Effector memory CD8-positive, alpha-beta T cell (primary cell): ENCODE measurements at places on chromosomes 6 and 20.
A peak's percentile ranks its signal among the peaks of the same experiment; 100 is the strongest.

GRCh38 chr6:29589423-29590048 lies 4.6 kb downstream of the OR2H2 start:
- no peak overlapping the region for H3K27ac ChIP-seq
- no peaks in the 10 kb centered on the region for H3K4me1 ChIP-seq
- no peak overlapping the region for H3K4me3 ChIP-seq
- peak; percentile 66 for DNase-seq
- H3K27me3 ChIP-seq: peaks cover 75% of the 10 kb centered on the region

DNA sequence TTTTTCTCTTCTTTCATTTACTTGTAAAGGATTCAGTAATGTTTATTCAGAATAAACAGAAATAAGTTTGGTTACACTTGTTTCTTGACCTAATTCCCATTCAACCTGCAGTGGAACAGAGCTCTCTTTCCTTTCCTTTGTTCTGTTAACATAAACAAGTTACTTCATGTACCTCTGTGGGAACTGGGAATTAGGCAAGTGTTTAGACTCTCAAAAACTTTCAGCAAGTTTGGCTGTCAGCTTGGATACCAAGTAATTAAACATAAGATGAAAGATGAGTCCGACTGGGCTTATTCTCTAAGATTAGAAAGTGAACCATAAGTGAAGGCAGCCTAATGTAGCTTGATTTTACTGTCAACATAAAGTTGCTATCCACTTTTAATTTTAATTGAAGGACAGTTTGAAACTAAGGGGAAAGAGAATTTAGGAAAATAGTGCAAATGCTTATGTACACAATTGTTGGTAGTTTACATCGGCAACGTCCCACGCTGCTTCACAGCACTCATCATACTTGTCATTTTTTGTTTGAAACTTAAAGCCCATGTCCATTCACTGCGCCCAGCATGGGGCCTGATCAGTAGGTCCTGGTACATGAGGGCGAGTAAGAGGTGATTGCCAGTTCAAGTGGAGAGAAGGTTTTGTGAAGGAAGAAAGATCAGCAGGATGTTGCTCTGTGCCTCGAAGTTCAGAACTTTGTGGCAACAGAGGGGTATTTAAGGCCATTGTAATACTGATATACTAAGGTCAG lies 113.0 kb downstream of the PLEKHG1 start:
- DNase-seq: no peak
- no peak overlapping the region for H3K4me3 ChIP-seq
- H3K27ac ChIP-seq: no peak overlapping the region
- no peaks in the 10 kb centered on the region for H3K36me3 ChIP-seq
- no peaks in the 10 kb centered on the region for H3K4me1 ChIP-seq

DNA sequence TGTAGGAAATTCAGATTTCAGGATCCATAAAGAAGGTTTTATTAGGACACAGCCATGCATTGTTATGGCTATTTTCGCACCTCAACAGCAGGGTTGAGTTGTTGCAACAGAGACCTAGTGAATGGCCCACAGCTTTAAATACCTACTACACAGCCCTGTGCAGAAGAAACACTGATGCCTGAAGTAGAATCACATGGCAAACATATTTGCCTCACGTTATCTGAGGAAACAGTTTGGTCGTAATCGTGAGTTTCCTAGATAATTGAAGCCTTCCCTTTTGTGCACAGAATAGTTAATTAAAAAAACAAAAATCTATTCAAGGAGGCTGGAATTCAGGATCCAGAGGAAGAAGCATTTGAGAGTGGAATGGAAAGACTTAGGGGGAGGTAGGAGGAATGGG lies 55.1 kb downstream of the GCNT2 start:
- DNase-seq: no peak
- H3K36me3 ChIP-seq: no peaks in the 10 kb centered on the region
- H3K27me3 ChIP-seq: no peaks in the 10 kb centered on the region
- no peak overlapping the region for H3K4me3 ChIP-seq
- H3K4me1 ChIP-seq: no peaks in the 10 kb centered on the region

GRCh38 chr6:30990422-30991086 lies 7.0 kb downstream of the MUC21 start:
- no peaks in the 10 kb centered on the region for H3K36me3 ChIP-seq
- peak overlapping the region; percentile 79 for H3K27ac ChIP-seq
- no peak for DNase-seq
- peaks cover 2% of the 10 kb centered on the region for H3K27me3 ChIP-seq
- H3K4me1 ChIP-seq: peaks cover 12% of the 10 kb centered on the region
- H3K4me3 ChIP-seq: peak overlapping the region; percentile 65

GRCh38 chr20:19322061-19322985 lies 109.9 kb downstream of the SLC24A3 start:
- H3K27me3 ChIP-seq: no peaks in the 10 kb centered on the region
- H3K27ac ChIP-seq: no peak overlapping the region

DNA sequence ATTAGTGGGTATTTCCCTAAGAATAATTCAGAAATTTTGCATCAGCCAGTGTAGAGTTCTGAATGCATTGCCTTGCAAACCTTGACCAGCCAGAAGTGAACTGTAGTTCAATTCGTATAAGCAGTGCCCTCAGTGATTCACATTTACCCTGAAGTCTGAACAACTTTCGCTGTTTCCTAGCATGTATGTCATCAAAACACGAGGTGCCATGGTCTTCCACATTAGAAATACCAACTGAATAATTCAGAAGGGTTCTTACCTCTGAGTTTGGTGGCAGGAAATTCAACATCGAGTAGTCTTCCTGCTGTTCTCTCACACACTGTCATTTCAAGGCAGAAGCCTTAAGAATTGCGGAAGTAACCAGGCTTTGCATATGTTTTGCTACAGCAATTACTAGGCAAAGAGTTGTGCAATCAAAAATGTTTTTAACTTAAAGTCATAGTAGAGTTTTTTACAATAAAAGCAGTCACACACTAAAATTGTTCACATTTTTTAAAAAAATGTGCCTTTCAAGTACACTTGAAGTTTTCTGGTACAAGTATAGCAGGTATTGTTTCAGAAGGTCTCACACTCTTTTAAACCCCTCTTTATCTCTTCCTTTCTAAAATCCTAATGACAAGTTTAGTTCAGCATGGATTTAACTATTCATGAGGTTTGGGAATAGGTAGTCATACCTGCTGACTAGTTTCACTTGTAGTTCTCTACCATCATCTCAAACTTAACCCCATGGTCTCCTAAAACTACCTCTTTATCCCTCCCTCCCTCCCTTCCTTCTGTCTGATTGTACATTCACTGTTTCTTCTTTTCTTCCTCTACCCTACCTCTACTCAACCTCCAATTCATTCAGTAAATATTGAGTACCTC lies 118.3 kb downstream of the STXBP5 start:
- DNase-seq: peak; percentile 6
- peaks cover 11% of the 10 kb centered on the region for H3K4me1 ChIP-seq
- H3K27ac ChIP-seq: peak overlapping the region; percentile 88

DNA sequence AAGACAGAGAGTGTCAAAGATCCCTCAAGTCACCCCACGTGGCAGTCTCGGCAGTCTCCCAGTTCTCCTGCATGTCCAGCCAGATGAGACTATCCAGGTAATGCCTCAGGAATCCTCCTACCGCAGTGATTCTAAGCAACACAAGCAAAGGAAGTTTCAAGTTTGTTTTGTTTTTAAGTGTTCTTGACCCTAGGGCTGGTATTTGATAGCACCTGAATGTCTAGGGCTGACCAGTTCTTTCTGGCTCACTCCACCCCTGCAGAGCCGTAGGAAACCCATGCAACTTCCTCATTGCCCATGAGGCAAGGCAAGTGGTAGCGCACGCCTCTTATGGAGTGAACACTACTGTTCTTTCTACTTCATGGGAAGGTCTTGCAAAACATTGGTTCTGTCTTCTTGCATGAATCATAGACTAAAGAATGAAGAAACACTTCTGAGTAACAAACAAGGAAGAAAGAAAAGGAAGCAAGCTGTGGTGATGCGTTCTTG lies 24.8 kb upstream of the FOXQ1 start:
- H3K27ac ChIP-seq: no peak overlapping the region
- no peaks in the 10 kb centered on the region for H3K36me3 ChIP-seq
- H3K4me1 ChIP-seq: no peaks in the 10 kb centered on the region

- H3K27ac ChIP-seq: no peak overlapping the region
- no peaks in the 10 kb centered on the region for H3K4me1 ChIP-seq
- H3K4me3 ChIP-seq: no peak overlapping the region
- DNase-seq: no peak
- peaks cover 69% of the 10 kb centered on the region for H3K27me3 ChIP-seq
Observed at GRCh38 chr6:169098116-169098515, 155.5 kb downstream of the THBS2 start.

GRCh38 chr6:122803171-122803661 lies 14.2 kb downstream of the SMPDL3A start:
- H3K27ac ChIP-seq: no peak overlapping the region
- no peak for DNase-seq
- no peaks in the 10 kb centered on the region for H3K27me3 ChIP-seq
- H3K36me3 ChIP-seq: no peaks in the 10 kb centered on the region
- H3K4me3 ChIP-seq: no peak overlapping the region

DNA sequence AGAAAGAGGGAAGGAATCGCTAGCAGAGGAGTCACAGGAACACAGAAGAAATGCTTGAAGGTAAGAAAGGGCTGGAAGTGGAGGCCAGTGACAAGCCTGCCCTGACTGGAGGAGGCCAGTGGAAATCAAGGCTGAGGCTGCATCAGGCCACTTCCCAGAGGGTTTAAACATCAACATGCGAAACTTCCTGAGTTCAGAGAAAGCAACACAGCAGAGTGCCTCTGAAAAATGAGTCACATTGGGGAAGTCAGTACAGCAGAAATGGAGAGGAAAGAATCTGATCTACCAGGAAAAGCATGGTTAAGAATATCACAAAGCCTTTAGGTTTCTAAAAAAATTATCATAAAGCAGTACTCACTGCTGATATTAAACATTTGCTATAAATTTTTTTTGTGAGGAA lies 23.3 kb downstream of the NAPB start:
- no peak for DNase-seq
- H3K4me3 ChIP-seq: no peak overlapping the region
- H3K4me1 ChIP-seq: peaks cover 13% of the 10 kb centered on the region
- H3K36me3 ChIP-seq: peaks cover 33% of the 10 kb centered on the region
- no peaks in the 10 kb centered on the region for H3K27me3 ChIP-seq

- no peaks in the 10 kb centered on the region for H3K4me1 ChIP-seq
- H3K27ac ChIP-seq: no peak overlapping the region
- H3K36me3 ChIP-seq: no peaks in the 10 kb centered on the region
Observed at GRCh38 chr20:19026121-19026878, 186.1 kb upstream of the SLC24A3 start.

DNA sequence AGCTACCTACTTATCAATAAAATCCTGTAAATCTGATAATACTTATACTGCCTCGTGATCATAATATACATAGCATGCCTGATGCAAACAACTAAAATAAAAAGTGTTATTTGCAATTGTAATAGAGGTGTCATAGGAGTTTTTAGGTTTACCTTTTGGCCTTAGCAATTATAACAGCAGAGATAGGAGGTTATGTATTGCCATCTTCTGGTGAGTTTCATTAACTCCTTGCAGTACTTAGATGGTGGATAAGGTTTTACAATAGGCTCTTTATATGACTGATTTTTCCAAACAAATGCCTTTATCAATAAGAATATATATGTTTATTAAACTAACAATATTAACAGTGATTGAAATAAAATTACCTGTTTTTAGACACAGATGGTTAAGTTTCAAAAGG lies 27.8 kb upstream of the MYCT1 start:
- H3K4me1 ChIP-seq: no peaks in the 10 kb centered on the region
- H3K36me3 ChIP-seq: no peaks in the 10 kb centered on the region
- H3K27ac ChIP-seq: no peak overlapping the region
- no peak overlapping the region for H3K4me3 ChIP-seq
- H3K27me3 ChIP-seq: peaks cover 35% of the 10 kb centered on the region
- no peak for DNase-seq

DNA sequence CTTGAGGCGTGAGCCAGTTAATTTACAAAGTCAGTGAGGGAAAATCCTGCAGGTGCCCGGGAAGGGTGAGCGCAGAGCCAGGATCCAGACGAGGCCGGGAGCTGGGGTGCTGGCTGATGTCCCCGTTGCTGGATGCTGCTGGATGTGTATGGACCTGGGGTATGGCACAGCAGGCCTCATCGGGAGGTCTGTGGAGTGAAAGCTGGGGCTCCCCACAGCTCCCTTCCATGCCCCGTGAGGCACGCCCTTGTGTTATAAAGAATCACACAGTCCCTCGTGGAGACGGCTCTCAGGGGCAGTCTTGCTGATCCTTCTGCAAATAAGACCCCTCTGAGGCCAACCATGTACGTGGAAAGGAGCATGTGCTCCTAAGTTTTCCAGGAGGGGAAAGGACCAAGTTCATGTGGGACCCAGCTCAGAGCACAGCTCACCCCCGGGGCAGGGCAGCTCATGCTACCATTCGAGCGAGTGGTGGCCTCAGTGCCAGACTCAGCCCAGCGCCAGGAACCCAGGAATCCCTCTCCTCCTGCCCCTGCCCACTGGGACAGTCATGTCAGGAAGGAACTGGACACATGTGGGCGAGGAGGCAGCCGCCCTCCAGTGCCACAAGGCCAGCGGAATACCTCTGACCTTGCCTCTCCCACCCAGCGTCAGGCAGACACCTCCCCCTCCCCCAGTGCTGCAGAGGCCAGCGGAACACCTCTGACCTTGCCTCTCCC lies 97.5 kb downstream of the CDH4 start:
- DNase-seq: no peak
- no peak overlapping the region for H3K27ac ChIP-seq
- H3K36me3 ChIP-seq: peaks cover 2% of the 10 kb centered on the region
- peaks cover 25% of the 10 kb centered on the region for H3K27me3 ChIP-seq
- no peak overlapping the region for H3K4me3 ChIP-seq
- H3K4me1 ChIP-seq: no peaks in the 10 kb centered on the region

GRCh38 chr6:44897316-44897715 lies 430.8 kb upstream of the RUNX2 start:
- H3K27me3 ChIP-seq: no peaks in the 10 kb centered on the region
- no peak overlapping the region for H3K4me3 ChIP-seq
- peaks cover 10% of the 10 kb centered on the region for H3K4me1 ChIP-seq
- no peak overlapping the region for H3K27ac ChIP-seq
- no peak for DNase-seq

- H3K27ac ChIP-seq: peak overlapping the region; percentile 96
- H3K4me3 ChIP-seq: peak overlapping the region; percentile 61
- H3K4me1 ChIP-seq: peaks cover 73% of the 10 kb centered on the region
- DNase-seq: no peak
Observed at GRCh38 chr6:25006565-25007001, 70.8 kb upstream of the RIPOR2 start.

DNA sequence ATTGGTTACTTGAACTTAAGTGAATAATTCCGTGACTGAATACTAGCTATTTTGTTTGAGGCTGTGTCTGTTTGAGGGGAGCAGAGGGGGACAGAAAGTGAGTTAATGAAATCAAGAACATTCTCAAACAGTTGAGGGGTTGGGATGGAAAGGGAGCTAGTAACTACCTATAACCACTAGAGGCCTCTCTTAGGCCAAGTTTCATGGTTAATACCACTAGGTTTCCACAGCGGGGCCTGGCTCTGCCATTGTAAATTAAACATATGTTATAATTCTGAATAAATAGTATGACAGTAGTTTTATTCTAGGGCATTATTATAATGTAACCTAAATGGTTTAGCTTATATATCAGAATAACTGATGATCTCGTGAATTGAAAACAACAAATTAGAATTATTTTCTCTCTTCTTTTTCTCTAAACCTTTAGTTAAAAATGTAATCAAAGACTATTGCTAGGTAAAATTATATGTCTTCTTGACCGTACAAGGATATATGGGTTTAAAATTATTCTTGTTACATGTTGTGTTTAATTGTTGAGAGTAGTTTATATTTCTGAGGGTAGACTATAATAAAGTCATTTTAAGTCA lies 108.1 kb downstream of the BCKDHB start:
- DNase-seq: peak; percentile 2
- no peak overlapping the region for H3K4me3 ChIP-seq
- no peaks in the 10 kb centered on the region for H3K4me1 ChIP-seq
- no peak overlapping the region for H3K27ac ChIP-seq
- no peaks in the 10 kb centered on the region for H3K36me3 ChIP-seq

GRCh38 chr20:60306551-60306950 lies 348.3 kb downstream of the CDH26 start:
- no peaks in the 10 kb centered on the region for H3K27me3 ChIP-seq
- no peak overlapping the region for H3K4me3 ChIP-seq
- no peak overlapping the region for H3K27ac ChIP-seq
